ENCODE measurements at places on chromosomes 2 and 18.

- no peak for DNase-seq
- peaks cover 30% of the 10 kb centered on the region for H3K27me3 ChIP-seq
- H3K27ac ChIP-seq = no peak overlapping the region
Measured at GRCh38 chr2:238216651-238217184, 13.2 kb upstream of the ILKAP start.

- DNase-seq = no peak
- no peaks in the 10 kb centered on the region for H3K36me3 ChIP-seq
- H3K27ac ChIP-seq = no peak overlapping the region
Measured at GRCh38 chr18:34767601-34768027, 57.5 kb downstream of the DTNA start.

- H3K36me3 ChIP-seq = peaks cover 19% of the 10 kb centered on the region
- H3K27me3 ChIP-seq = no peaks in the 10 kb centered on the region
- H3K4me1 ChIP-seq = peaks cover 38% of the 10 kb centered on the region
- no peak overlapping the region for H3K4me3 ChIP-seq
- DNase-seq = no peak
Measured at GRCh38 chr2:88057437-88057844, 1.9 kb upstream of the KRCC1 start.

DNA sequence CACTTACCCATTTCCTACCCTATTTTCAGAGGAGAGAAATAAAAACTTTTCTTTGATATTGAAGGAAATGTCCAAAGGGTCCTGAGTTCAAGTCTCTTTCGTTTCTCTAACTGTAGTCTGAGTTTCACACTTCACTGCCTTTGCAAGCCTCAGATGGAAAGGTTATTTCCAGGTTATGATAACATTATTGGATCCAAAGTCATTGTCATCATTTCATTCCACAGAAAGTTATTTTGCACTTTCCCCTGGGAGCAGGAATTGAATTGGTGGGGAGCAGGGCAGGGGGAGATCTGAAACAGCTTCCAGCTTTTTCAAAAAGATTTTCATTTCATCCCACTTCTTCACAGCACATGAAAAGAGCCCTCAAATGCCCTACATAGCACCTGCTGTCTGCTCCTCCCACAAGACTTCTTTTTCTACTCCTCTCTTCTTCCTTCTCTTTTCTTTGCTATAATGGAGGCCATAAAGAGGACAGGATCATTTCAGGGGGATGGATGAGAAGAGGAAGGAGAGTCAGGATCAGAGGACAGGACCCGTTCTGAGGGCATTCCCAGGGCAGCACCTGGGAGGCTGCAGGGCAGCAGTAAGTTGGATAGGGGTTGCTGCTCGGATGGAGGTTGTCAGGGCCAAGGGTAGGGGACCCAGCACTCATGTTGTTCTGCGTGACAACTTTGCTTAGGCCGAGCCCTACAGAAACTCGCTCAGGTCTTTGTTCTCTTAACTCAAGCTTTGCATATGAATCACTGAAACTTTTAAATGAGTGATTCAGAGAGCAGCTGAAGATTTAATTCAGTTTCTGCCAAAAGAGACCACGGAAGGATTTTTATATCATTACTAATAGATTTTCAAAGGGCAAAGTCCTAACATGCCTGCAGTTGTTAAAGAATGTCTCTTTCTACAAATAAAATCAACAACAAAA lies 11.4 kb upstream of the GALNT5 start:
- no peak overlapping the region for H3K4me3 ChIP-seq
- H3K4me1 ChIP-seq = peaks cover 23% of the 10 kb centered on the region
- H3K36me3 ChIP-seq = no peaks in the 10 kb centered on the region
- peak overlapping the region; percentile 48 for H3K27ac ChIP-seq
- no peaks in the 10 kb centered on the region for H3K27me3 ChIP-seq
- no peak for DNase-seq

DNA sequence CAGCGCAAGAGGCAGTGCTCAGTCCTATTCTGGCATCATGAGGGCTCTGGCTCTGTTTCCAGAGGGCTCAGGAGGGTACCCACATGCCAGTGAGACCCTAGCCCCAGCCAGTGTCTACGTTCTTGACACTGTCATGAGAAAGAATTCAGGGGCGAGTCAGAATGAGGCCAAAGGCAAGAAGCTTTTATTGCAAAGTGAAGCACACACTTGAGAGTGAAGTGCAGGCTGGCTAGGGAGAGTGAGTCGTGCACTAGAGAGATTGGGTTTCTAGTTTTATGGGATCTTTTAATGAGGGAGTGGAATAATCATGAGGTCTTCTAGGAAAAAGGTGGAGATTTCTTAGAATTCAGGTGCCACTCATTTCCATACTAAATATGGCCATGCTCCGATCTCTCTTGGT lies 164.1 kb downstream of the DCDC2C start:
- H3K4me3 ChIP-seq = no peak overlapping the region
- no peaks in the 10 kb centered on the region for H3K27me3 ChIP-seq
- H3K4me1 ChIP-seq = no peaks in the 10 kb centered on the region
- no peaks in the 10 kb centered on the region for H3K36me3 ChIP-seq

GRCh38 chr2:126399001-126399400 lies 257.0 kb upstream of the GYPC start:
- no peaks in the 10 kb centered on the region for H3K36me3 ChIP-seq
- H3K4me1 ChIP-seq = no peaks in the 10 kb centered on the region
- no peak overlapping the region for H3K27ac ChIP-seq
- H3K27me3 ChIP-seq = peaks cover 3% of the 10 kb centered on the region

- no peak overlapping the region for H3K27ac ChIP-seq
- H3K4me3 ChIP-seq = no peak overlapping the region
- H3K36me3 ChIP-seq = no peaks in the 10 kb centered on the region
- peaks cover 9% of the 10 kb centered on the region for H3K27me3 ChIP-seq
- H3K4me1 ChIP-seq = peaks cover 8% of the 10 kb centered on the region
Measured at GRCh38 chr2:222756951-222757650, 85.6 kb downstream of the MOGAT1 start.
